NCI-H69 (cell line): ENCODE measurements at places on chromosomes 7 and 10.
A peak's percentile ranks its signal among the peaks of the same experiment; 100 is the strongest.

DNA sequence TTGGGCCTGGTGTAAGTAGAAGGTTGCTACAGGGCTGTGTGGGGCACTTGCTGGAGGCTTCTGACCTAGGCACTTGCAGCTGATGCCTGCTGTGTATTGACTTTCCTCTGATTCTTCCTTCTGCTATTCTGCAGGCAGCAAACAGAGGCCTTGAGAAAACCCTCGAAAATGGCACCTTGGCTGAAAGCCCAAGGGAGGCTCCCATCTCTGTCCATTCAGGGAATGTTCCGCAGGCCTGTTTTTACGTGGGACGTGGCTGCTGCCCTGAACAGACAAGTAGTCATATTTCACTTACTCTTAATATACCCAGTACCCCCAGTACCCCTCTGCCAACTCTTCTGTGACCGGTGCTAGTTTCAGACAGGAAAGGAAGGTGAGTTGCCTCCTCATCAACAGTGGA is 664.7 kb downstream of the INHBA start:
- no peak for DNase-seq

GRCh38 chr10:46523962-46524471 is 32.4 kb downstream of the GPRIN2 start:
- DNase-seq = no peak

GRCh38 chr10:116997015-116997414 is 8.0 kb downstream of the SHTN1 start:
- DNase-seq = no peak

DNA sequence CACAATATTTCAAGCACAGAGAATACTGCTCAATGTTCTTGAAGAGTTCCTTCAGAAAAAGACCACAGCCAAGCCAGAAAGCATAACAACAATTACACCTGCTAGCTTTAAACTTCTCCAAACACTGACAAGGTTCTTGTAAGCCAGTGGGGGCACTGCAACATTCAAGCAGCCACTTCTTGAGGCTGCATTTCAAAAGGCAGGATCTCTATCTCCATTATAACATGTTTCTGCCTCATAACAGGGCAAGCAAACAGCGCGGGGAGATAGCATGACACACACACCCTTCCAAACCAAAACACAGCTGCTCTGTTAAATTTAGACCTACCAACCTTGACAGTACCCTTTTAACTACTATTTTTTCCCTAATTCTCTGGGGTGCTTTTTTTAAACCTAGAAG is 30.8 kb downstream of the CHCHD3 start:
- peak; percentile 63 for DNase-seq

DNA sequence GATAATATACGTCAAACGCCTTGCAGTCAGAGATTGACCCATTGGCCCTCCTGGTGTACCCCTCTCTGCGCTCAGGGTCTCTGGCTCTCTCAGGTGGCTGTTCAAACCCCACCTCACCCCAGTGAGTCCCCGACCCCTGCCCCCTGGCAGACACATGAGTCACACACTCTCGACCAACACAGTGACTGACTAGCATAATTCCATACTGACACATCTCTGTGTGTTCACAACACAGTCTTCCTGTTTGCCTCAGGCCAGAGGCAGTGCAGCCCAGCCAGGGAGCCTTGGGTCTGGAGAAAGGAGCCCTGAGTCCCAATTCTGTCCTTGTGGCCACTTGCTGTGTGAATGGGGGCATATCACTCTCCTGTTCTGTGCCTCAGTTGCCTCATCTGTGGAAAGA is 40.1 kb downstream of the PALD1 start:
- no peak for DNase-seq

- no peak for DNase-seq
Observed at GRCh38 chr10:126135177-126135576, 238.8 kb downstream of the FANK1 start.

GRCh38 chr10:14173706-14174594 is 156.8 kb downstream of the FRMD4A start:
- peak; percentile 82 for DNase-seq

DNA sequence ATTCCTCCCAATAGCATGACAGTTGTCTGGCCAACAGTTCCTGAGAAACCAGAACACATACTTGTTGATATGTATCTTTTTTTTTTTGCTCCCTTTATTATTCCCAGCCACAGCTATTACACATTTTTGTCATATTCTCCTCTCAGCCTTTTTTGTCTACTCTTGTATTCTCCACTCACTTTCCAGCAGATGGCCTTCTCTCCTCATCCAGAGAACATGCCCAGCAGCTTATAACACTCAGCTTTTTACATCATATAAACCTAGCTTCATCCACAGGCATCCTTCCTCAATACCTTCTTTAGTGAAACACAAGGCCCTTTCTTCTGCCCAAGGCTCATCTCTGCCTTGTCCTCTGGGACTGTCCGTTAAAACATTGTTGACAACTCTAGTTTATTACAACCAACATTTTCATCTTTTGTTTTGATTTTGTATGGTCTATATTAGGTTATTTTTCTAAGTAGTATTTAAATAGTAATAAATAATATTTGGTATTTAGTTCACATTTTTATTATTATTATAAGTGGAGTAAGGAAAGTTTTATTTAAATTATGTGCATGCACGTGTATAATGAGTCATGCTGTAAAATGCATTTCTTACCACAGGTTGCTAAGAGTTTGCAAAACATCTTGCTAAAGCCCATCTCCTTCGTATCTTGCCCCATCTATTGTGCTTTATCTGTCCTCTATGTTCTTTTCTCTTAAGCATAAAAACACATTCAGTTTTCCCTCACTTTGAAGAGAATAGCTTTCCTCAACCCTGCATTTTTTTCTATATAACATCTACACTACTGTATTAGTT is 101.5 kb downstream of the ORC5 start:
- DNase-seq = peak; percentile 60

- no peak for DNase-seq
Observed at GRCh38 chr7:86863452-86863851, 196.0 kb downstream of the ELAPOR2 start.

DNA sequence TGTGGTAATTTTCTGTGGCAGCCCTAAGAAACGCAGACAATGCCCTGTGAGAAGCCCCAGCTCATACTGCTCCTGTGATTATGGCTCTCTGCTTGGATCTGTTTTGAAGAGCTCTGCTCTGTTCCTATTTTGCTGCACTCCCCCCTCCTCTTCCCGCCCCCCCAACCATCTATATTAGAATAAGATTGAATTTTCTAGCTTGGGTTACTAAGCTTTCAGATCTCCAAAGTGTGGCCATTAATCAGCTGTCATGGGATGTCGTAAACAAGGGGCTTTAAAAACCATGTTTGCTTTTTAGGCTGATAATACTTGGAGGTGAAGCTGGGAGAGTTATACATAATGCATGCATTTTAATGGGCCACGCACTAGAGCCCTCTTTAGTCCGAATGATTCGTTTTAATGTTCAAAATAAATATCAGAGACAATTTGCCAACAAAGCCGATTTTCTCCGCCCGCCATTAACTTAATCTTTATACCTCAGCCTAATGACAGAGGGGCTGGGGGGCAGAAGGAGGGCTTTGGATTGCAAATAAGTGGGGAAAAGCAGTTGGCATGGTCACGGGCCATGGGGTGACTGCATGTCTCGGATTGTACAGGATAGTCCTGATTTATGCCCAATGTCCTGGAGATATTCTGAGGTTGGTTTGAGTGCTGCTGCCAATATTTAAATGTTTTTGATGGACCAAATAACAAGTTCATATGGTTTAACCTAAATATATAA is 165.5 kb downstream of the RPS24 start:
- DNase-seq = peak; percentile 69

- peak; percentile 95 for DNase-seq
Observed at GRCh38 chr7:105980645-105981396, 17.8 kb downstream of the CDHR3 start.

DNA sequence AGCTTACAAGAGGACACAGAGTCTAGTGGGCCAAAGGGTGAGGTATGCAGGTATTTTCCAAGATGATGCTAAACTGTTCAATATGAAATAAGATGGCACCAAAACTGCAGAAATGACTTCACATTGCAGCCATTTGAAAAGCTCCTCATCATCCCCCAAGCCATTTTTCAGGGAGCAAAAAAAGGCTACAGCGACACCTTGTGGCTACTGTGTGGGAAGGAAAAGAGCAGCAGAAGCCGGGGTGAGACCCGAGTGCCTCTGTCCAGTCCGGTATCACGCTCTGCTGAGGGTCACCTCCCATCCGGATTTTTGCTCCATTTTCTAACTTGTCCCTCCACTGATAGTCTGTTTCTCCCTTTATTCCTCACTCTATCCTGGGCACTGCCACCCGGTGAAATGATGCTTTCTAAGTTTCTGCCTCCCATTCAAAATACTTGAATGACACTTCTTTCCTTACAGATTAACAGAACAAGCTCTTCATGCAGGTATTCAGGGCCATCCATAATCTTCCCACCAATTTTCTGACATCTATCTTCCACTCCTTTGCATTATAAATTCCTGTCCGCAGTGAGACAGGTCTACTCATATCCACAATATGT is 220.2 kb downstream of the DGKI start:
- DNase-seq = peak; percentile 65

DNA sequence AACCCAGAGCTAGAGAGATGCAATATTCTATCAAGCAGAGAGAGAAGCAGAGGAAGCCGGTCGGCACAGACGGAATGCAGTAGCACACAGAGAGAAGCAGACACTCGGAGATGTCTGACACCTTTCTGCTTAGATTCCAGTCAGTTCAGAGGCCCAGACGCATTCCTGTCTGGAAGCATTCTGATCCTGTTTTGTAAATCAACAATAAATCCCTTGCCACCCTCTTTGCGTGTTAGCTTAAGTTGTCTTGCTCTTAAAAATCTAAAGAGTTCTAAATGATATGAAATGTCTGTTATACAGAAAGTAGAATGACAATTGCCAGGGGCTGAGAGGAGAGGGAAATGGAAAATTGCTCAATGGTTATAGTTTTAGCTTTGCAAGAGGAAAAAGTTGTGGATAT is 27.4 kb upstream of the ATRNL1 start:
- no peak for DNase-seq

GRCh38 chr10:79196470-79197461 is 128.0 kb downstream of the ZMIZ1 start:
- DNase-seq = peak; percentile 71

GRCh38 chr10:119420950-119421875 is 121.3 kb downstream of the RGS10 start:
- no peak for DNase-seq

DNA sequence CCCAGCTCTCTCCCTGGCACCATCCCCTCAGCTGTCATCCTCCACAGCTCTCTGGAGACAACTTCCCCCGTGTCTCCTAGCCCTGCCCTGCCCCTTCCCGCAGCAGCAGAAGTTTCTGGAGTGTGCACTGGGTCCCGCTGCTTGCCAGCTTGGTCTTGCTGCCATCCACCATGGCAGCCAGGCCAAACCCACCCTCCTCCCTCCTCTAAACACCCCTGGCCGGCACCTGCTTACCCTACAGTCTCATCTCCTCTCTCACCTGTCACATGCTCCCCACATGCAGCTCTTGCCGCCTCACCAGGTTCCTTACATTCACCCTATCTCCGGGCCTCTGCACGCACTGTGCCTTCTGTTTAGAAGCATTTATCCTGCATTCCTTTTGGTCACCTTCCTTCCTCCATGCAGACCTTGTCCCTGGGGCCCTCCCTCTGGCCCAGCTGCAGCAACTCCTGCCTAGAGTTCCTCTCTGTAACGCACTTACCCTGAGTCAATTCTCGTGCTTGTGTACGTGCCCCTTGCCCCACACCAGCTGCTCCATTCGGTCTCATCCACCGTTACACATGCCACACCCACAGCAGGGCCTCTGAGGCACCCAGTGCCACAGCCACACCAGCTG is 93.9 kb upstream of the RET start:
- no peak for DNase-seq

- peak; percentile 48 for DNase-seq
Observed at GRCh38 chr7:21526007-21526406, 16.8 kb upstream of the DNAH11 start.

GRCh38 chr10:128382225-128382624 is 256.0 kb upstream of the MKI67 start:
- no peak for DNase-seq

DNA sequence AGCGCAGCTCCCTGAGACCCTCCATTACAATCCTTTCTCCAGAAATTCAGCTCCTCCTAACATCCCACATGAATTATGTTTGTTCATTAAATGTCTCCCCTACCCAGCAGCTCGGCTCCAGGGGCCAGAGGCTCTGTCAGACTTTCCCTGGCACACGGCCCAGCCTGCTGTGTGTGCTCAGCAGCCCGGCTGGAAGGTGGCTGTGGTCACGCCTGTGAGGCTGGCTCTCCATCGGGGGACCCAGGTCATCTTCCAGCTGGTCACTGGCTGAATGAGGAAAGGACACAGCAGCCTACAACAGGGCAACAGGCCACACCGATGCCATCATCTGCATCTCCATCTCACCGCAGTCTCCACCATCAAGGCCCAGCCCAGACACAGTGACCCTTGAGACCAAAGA is 219.8 kb downstream of the MAD1L1 start:
- peak; percentile 79 for DNase-seq
